SK-N-MC (cell line): ENCODE measurements at places on chromosomes 11 and 22.

- no peak for DNase-seq
Measured at GRCh38 chr11:36751335-36751781, 153.3 kb upstream of the RAG2 start.

DNA sequence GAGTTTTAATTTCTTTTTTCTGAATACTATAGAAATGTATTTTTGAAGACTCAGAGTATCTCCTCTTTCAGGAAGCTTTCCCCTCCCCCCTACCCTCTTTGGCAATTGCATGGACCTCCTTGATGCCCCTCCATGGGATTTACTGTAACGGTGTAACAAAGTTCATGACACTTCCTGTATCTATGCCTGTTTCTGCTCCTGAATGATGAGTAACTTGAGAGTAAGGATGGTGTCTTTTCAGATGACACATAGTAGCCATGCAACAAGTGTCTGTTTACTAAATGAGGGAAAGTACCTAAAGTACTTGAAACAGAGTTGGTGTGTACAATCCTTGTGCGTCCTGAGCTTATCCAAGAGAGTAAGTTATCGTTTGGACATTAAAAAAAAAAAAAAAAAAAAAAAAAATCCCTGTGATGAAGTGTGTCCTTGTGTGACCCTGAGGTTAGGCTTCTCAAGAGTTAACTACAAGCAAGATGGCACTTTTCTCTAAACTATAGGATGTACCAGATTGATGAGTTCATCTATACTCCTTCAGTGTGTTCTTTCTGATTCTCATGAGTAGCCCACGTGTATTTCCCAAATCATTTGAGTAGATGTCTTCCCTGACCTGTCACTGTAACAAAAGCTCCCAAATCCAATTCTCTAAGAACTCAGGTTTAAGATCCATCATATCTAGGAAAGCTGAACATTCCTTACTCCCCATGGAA, 7.4 kb downstream of the ETS1 start:
- DNase-seq: no peak

DNA sequence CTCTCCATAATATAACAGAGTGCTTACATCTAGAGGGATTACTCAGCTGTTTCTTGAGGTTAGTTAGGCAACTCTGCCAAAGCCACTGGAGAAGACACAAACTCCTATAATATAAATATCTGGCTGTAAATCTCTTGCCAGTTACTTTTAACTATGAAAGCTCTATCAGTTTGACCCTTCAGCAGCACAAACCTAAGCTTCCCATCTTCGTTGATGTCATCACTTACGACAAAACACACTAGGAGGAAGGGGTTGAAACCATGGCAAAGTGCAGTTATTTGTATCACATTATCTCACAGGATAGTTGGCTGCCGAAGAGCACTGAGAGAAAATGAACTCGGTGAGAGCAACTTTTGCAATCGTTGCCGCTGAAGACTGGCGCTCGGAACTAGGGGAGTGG, 922.1 kb downstream of the OPCML start:
- DNase-seq: no peak

DNA sequence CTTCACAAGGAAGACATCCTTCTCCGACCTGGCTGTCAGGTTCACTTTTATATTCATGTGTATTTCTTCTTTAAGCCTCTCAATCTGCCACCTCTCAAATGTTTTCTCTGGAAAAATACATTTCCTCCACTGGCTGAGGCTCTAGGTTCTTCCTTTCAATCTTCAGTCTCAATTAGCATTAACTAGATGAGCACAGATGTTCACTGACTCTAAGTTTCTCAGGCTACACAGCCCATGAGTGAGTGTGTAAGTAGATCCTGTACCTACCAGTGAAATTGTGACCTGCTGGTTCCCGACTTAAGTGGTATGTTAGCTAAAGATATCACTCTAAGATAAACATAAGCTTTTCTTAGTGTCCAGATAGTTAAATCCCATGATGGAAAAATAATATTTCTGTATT, 206.9 kb downstream of the ADAMTS15 start:
- DNase-seq: no peak

DNA sequence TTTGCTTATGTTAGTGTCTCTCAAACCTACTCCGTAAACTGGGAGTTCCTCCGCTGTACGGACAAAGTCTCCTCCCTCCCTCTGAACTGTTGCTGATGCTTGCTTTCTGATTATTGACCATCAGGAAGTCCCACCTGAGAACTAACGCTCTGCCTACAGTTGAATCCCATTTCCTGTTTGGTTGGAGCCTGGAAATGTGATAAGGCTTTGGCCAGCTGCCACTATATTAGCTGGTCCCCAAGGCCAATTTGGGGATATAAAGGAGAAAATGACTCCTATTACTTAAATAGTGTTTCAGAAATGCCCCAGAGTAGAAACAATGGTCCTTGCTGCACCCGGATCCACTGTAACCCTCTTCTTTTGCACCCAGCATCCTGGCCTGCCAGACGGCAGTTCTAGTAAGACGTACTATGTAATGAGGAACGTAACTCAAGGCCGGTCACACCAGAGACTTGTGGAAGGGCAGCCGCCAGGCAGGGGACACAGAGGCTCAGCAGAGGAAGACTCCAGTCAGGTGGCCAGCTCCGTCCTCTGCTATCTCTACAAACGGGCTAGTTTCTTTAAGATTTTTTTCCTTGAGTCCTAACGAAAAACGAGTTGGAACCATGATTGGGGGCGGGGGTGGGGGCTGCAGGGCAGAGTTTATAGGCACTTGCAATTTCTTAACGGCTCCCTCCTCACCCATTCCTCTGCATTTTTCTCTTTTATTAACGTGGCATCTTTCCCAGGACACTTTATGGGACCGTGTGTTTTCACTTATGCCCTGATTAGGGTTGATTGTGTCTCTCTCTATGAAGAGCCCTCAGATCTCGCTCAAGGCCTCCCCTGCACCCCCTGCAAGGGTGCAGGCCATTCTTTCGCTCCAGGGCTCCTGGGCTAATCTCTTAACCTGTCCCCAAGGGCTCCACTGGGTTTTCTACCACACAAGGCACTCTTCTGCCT, 72.8 kb upstream of the CDON start:
- DNase-seq: no peak

DNA sequence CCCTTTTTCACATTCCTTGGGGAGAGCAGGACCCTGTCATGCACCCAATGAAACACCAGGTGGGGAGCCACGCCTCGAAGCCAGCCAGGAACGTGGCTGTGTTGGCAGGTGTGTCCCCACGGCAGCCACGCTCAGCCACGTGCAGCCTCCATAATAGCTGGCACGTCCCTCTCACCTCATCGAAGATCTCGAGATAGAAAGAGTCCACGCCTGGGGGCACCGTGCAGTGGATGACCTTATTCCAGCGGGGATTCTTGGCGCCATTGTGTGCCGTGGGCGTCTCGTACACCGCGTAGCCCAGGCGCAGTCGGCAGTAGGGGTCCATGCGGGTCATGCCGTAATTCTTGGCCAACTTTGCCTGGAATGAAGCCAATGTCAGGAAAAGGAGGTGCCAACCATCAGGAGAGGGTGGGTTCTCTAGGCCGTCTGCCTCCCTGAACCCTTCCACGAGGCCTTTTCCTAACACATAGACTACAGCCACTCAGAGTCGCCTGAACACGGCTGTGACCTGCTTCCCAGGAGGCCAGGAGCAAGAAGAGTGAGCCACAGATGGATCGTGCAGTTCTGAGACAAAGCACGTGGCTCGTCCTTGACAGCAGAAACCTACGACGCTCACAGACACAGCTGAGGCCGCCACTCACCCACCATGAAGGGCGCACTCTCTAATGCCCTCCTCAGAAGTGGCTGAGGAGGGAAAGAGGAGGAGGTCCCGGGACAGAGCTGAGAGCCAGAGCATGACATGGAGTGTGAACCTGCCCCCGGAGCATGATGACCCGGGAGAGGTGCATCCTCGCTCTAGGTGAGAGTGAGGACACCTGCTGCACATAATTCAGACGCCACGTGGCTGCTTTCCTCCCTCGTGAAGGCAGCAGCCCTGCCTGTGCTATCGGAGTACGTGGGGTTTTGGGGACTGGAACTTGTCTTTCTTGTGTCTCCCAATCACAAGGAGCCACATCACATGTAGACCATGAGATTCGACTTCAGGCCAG, 19.1 kb downstream of the TOLLIP start:
- no peak for DNase-seq

DNA sequence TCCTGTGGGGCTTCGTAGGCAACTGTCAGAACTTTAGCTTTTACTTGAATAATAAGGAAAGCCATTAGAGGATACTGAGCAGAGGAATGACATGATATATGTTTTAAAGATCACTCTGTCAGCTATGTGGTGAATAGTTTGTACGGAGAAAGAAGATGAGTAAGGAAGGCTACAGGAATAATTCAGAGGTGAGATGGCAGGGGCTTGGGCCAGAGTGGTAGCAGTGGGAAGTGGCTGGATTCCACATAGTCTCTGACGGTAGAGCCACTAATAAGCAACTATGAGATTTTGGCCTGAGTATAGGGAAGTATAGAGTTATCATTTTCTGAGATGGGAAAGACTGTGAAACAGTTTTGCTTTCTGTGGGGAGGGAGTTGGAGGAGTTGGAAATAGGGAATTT, 93.9 kb upstream of the MTMR2 start:
- no peak for DNase-seq

DNA sequence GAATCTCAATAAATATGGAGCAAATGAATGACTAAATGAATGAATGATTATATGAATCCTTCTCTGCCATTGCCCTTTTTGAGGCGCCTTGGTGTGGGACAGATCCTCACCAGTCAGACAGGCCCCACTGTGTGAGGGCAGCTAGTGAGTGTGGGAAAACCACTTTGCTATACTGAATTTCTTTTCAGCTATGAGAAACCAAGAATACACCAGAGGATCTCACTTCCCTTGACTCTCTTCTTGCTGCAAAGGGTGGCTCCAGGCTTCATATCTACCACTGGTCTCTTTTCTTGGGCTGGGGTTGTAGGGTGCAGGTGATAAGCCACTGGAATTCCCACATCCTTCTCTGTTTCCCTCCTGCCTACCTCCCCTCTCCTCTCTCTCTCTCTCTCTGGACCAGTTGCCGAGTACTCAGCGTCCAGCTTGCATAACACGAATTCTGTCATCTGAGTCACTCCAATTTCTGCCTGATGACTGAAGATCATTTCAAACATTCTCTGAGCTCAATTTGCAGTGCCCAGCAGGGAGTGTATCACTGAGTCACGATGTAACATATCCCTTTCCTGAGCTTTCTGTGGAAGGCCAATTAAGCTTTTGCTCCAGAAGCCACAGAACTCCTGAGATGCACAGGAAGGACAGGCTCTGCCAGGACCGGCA, 304.3 kb upstream of the NCAM1 start:
- DNase-seq: no peak

GRCh38 chr22:45709060-45709739, 37.6 kb downstream of the ATXN10 start:
- no peak for DNase-seq

DNA sequence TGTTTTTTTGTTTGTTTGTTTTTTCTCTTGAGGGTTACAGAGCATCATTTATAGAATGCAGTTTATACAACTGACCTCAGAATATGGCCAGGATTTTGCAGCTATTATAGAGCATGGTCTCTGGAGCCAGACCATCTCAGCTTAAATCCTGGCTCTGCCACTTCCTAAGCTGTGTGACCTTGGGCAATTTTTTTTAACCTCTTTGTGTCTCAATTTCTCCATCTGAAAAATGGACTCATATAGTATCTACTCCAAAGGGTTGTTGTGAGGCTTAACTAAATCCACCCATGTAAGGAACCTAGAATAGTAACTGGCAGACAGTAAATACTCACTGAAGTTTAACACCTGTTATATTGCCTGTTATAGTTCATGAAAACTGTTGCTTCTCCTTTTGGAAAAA, 8.3 kb upstream of the DGAT2 start:
- no peak for DNase-seq

- DNase-seq: no peak
Measured at GRCh38 chr11:95506777-95507176, 275.8 kb upstream of the SESN3 start.

DNA sequence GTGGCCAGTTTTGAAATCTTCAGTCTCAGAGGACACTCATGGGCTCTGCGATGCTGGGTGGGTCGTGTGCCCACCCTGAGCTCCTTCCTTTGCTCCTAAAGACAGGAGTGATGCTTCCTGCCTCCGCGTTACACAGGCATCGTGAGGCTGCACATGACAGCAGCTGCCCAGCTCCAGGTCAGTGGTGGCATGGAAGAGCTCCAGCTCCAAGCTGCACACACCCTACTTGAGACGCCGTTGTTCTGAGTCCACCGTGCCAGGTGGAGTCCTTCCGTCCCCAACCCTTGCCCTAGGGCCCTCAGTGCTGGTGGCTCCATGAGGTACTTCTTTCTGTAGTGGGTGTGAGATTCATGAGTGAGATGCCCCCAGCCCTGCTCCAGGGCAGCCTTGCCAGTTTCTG, 794.1 kb downstream of the BRD1 start:
- no peak for DNase-seq

- no peak for DNase-seq
Measured at GRCh38 chr11:84471501-84471900, 1155.6 kb downstream of the DLG2 start.

GRCh38 chr11:95115597-95115996, 26.0 kb downstream of the ENDOD1 start:
- no peak for DNase-seq

DNA sequence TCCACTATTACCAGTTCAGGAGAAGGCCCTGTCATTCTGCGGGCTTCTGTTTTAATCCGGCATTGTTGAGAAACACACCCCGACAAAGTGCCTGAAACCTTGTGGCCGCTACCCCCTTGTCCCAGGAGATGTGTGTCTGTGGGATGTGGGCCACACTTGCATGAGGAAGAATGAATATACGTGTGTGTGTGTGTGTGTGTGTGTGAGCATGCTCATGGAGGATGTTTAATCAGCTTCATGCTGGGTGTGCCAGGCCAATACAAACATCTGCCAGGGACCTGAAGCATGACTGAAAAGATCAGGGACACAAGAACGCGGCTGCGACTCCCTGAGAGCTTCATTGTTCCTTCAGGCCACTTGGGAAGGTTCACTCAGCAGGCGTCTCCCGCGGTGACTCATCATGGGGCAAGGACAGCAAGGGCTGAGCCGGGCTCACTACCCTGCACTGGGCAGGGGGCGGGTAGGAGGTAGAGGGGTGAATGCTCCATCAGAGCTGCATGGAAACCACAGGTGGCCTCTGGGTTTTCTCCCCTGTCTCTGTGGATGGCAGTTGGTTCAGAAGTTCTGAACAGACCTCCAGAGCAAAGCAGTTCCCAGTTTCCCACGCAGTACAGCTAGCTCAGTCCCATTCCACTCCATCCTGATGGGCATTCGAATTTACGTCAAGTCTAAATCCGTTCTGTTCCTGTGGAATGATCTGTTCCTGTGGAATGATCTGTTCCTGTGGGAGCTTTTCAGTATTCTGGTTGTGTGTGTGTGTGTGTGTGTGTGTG, 7.0 kb upstream of the MALAT1 start:
- no peak for DNase-seq

DNA sequence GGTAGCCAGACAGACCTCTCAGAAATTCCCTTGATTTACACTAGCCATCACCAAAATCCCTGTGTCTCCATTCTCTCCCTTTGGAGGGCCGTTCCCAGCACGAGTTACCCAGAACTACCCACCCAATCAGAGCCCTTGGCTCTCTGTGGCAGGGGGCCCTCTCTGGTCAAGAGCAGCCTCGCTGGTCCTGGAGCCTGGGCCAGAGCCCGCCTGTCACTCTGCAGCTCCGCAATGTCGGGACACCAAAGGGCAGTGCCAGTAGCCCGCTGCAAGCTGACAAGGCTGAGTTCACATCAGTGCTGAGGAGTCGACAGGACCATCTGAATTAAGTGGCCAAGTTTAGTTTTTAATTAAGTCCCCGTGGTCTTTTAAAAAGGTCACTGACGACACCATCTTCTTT, 241.6 kb downstream of the ST3GAL4 start:
- DNase-seq: no peak
